Activated CD4-positive, alpha-beta T cell treated with anti-CD3 and anti-CD28 coated beads for 1 hour (primary cell): ENCODE measurements at places on chromosomes 16 and 17.

DNA sequence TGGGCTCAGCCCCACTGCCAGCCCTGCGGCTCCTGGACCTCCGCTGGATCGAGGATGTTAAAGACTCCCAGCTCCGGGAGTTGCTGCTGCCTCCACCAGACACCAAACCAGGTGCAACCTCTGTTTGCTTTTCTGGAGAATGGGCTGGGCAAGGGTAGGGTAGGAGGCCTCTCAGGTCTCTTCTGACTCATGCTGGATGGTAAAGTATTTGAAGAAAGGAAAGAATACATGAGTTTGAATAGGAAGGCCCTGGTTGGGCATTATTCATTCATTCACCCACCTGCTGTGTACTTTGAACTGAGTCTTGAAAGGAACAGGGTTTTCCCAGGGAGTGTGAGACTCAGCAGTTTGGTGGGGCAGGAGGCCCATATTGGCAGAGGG, 6.5 kb upstream of the ORAI3 start:
- DNase-seq = no peak

- DNase-seq = no peak
Measured at GRCh38 chr17:49471769-49472168, 23.3 kb upstream of the NGFR start.

DNA sequence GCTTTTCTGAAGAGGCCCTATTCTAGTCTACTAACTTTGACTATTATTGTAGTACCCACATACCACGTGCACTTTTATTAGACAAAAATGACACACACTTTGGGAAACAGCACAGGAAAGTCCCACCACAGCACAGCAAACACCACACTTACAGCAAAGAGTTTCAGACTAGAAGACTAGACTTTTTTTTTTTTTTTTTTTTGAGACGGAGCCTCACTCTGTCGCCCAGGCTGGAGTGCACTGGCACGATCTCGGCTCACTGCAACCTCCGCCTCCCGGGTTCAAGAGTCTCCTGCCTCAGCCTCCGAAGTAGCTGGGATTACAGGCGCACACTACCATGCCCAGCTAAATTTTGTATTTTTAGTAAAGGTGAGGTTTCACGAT, 20.1 kb downstream of the YWHAE start:
- DNase-seq = no peak

DNA sequence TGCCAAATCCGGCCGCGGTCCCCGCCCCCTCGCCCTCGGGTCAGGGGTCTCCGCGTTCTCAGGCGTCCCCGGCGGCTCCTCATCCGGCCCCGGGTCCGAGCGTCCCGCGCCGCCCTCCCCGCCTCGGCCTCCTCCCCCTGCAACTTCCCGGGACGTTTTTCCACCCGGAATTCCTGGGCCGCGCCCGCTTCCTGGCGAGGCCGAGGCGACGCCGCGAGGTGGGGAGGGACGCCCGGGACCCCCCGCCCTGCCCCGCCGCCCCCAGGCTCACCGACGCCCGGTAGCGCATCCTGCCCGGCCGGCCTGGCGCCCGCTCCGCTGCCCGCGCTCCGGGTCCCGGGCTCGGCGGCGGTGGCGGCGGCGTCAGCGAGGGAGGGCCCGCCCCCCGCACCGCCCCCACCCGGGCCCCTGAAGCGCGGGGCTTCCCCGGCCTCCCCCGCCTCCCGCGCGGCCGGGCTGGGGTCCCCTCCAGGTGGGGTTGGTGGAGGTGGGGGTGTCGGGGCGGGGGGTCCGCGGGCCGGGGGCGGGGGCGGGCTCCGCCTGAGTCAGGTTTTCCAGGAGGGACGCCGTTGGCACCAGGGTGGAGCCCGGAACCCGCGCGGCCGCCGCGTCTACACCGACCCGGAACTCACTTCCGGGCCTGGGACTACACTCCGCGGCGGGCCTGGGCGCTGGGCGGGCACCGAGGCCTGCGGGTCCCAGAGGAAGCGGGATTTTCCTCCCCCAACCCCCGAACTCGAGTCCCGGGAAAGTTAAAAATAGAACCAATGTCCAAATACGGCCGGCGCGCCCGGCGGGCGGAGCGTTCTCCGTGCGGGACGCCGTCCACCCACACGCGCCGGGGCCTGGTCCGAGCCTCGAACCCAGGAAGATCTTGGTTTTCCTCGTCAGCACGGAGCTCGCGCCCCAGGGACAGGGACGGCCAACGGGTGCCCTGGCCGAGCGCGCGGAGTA, 6.8 kb downstream of the MYO1C start:
- peak; percentile 59 for DNase-seq

GRCh38 chr16:4060823-4061222, 55.4 kb downstream of the ADCY9 start:
- DNase-seq = no peak

DNA sequence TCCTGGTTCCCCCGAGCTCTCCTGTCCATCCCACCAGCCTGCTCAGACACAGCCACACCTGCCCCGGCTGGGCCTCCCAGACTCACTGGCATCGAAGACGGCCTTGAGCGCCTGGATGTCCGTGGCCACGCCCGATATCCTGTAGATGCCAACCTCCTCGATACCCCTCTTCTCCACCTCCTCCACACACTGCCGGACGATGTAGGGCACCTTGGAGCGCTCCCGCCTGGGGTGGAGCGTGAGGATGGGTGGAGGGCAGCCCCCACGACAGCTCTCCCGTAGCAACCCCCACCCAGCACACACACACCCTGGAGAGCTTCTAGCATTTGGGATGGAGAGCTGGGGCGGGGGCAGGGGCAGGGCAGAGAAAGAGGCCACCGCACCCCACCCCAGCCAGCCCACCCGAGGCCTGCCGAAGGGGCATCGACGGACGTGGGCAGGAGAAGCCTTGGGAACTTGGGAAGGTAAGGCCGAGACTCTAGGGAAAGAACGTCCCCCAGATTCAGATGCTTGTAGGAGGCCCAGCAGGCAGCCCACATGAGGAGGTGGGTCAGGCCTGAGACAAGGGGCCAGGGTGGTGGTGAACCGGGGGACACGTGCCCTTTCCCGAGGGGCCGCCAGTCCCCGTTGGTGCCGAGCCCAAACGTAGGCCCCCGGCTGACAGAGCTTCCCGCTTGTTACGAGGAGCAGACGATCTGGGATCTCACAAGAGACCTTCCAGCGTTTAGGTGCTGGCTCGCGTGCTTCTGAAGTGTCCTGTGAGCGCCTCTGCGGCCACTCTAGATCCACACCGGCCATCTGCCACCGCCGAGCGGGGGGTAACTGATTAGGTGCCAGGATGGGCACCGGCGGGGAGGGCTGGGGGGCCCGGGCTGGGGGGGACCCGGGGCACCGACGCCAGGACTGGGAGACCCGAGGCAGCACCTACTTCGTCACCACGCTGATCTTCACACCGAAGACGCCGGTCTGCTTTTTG, 15.1 kb downstream of the TIMM22 start:
- no peak for DNase-seq

DNA sequence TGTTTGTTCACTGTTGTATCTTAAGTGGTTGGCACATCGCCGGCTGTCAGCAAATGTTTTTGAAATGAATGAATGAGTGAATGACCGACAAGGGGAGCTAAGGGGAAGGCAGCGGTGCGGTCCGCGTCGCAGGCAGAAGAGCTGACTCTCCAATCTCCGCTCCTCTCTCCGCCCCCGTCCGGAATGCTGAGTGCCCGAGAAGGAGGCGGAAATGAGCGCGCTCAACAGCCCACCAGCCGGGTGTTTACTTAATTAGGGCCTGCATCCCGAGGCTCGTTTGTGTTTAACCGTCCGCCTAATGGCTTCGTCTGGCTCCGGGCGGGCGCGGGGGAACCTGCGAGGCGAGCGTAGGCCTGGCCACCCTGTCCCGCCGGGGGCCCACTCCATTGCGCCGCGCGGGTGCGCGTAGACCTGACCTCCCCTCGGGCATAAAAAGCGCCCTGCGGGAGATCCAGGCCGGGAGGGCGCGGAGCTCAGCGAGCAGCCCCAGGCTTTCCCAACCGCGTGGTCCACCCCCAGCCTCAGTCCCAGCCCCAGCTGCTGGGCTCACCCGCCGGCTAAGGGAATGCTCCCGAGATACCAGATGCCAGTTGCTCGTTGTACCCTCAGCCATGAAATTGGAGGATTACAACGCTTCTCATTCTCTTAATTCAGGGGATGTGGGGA, 2.5 kb upstream of the CDH3 start:
- no peak for DNase-seq

DNA sequence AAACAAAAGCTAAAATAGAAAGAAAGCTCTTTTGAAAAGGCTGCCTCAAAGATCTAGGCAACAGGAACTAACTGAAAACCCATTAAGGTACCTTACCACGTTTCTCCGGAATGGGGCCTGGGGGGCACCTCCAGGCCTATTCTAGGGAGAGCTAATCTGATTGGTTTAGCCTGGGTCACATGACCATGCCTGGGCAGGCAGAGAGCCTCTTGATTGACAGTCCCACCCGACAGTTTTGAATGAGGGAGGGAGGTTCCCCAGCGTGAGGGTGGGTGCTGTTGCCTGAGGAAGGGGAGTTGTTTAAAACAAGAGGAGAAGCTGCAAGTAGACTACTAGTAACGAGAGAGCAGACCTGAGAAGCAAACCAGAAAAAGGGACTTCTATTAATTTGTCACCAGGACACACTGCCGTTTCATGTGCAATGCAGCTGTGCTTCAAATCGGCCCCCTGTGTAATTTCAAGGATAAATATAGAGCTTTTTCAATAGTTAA, 143.4 kb upstream of the HS3ST2 start:
- no peak for DNase-seq

DNA sequence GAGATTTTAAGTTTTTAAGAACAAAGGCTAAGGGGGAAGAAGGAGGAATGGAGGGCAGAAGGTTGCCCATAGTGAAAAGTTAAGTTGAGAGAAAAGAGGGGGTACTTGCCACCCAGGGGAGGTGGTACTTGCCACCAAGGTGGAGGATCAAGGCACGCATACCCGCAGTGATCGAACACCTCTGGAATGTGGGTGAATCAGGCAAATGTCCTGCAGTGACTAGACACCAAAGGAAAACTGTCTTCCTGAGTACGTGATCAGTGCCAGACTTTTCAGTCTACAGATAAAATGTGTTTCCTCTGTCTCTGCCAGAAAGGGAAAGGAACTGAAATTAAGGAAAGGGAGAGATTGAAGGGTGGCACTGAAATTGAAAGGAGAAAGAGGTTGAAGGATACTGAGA, 2285.3 kb downstream of the TP53TG3F start:
- DNase-seq = no peak
